Activated T-cell treated with anti-CD3 and anti-CD28 coated beads, Interleukin-2, amount 50 U/mL, for 1 hour (primary cell): ENCODE measurements at places on chromosomes 6 and 20.

DNA sequence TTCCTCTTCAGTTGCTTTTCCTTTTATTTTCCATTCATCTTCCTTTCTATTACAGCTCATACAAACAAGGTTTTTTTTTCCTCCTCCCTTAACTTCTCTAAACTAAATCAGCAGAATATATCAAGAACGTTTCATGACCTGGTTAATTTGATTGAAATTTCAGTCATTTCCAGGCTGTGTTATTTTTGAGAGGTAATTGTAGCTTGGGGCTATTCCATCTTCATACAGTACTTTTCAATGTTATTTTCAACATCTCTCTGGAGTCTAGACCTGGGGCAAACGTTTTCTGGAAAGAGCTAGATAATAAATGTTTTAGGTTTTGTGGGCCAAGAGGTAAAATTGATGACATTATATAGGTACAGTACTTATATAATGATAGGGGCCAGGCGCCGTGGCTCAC, 4.0 kb upstream of the SLC23A2 start:
- DNase-seq = no peak

- DNase-seq = no peak
Observed at GRCh38 chr20:8389381-8390036, 257.4 kb downstream of the PLCB1 start.

- DNase-seq = no peak
Observed at GRCh38 chr6:89984926-89985750, 90.9 kb downstream of the GJA10 start.

- DNase-seq = peak; percentile 39
Observed at GRCh38 chr6:136526196-136526930, 23.9 kb downstream of the MAP7 start.

DNA sequence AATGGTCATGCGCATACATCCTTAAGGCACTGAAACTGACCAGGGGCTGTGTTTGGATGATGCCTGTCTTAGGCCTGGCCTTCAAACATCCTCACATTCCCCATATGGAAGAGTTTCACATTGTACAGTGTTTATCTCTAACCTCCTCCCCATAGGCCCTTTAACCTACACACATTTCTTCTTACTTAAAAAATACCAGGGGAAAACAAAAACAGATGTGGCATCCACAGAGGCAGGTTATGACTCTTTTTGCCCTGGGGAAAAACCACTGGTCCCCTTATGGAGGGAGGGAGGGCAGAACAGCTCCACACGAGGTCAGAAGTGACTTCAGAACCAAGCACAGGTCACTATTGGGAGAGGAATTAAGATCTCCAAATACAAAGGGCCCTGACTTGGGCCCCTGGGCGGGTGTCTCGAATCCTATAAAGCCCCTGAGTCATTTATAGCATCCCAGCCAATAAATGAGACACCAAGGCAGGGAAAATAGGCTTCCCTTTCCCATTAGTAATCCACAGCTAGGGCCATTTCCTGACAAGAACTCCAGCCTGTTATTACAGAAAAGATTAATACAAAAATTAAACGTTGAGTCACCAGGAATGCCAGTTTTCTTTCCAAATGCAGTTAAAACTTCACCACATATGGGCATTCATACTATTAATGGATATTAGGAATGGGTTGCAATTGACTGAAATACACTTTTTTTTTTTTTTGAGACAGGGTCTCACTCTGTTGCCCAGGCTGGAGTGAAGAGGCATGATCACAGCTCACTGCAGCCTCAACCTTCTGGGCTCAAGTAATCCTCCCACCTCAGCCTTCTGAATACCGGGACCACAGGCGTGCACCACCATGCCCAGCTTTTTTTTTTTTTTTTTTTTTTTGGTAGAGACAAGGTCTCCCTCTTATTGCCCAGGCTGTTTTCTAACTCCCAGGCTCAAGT, 107.2 kb downstream of the ATP9A start:
- no peak for DNase-seq

DNA sequence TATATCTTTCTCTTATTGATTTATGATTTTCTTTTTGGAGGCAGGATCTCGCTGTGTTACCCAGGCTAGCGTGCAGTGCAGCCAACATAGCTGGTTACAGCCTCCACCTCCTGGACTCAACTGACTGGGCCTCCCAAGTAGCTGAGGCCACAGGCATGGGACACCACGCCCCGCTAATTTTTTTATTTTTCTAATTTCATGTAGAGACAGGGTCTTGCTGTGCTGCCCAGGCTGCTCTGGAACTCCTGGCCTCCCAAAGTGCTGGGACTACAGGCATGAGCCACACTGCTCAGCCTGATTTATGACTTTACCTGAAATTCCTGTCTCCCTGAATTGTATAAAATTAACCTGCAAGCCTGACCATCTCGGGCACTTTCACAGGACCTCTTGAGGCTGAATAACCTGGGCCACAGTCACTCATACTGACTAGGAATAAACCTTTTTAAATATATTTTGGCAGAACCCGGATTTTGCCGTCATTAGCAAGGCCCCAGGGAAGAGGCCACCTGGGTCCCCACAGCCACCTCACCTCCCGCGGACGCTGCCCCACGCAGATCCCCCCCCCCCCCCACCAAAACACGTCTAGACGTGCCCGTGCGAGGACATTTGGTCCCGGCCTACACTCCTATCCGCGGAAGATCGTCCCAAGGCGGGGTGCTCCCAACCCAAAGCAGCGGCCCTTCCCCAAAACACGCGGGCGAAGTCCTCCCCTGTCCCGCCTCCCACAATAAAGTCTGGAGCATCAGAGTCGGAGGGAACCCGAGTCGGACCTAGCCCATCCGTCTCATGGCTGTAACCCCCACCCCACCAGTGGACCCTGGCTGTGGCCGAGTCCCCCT, 902 bp downstream of the ZNF337 start:
- DNase-seq = no peak

GRCh38 chr6:140345935-140346334, 971.5 kb upstream of the CITED2 start:
- no peak for DNase-seq

GRCh38 chr6:1614448-1615150, 4.9 kb downstream of the FOXC1 start:
- no peak for DNase-seq

DNA sequence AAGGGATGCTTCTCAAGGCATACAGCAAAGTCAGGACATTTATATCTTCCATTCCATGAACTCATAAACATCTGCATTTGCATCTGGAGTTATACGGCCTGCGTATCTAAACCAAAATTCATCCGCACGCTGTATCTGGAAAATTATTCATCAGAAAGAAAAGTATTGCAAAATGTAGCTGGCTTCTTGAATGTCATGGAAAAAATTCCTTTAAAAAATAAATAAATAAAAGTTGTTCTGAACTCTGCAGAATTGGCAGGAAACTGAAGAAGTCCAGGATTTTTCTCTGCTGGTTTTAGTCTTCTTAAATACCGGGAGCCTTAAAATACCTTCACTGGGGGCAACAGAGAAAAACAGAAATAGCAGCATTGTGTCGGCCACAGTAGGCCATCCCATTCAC, 23.7 kb upstream of the FOXF2 start:
- no peak for DNase-seq

DNA sequence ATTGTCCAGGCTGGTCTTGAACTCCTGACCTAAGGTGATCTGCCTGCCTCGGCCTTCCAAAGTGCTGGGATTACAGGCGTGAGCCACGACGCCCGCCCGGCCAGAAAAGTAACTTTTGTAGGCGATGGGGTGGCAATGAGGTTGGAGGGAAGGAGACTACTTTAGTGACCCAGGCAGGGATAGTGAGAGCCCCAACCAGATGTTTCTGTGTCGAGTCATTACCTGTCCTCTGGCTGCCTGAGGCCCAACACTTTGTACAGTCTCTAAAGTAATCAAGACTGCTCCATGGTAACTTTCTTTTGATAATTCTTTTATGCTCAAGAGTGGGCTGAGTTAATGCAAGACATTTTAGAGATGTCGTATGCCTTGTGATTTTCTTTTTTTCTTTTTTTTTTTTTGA, 6.8 kb downstream of the SASH1 start:
- DNase-seq = no peak

DNA sequence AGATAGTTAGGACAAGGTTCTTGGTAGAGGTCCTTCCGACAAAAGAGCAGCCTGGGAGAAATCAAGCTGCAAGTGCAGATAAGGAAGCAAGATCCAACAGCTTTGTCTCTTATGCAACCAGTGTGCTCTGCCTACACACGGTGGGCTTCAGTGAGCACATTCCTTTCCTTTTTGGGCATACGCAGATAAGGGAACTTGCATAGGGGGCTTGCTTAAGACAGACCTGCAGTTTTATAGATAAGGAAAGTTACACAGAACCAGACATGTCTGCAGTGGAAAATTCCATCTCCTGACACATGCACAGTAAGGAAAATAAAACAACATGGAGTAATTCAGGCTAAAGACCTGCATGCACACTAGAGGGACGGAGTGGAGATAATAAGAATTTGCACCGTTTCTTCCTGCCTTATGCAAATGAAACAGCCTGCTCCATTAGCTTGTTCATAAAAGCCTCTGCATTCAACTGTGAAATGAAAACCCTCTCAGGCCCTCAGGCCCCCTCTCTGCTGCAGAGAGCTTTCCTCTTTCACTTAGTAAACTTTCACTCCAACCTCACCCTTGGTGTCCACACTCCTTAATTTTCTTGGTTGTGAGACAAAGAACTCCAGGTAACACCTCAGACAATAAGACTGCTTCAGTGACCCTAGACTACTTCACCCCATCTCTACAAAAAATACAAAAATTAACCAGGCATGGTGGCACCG, 97.5 kb upstream of the MYLIP start:
- DNase-seq = no peak

DNA sequence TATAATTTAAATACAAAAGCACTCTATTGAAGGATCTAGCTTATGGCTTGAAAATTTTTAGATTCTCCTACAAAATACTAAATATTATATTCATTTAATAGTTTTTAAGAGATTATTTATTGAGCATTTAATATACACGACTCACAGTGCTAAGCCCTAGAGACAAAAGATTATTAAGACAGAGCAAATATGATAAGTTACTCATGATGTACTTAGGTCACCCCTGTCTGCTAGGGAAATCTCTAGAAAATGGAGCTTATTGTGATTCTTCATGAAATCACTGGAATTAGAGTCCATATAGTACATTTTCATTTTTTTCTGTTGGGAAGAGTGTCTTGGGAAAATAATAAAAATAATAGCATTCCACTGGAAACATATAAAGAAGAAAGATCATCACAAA, 37.8 kb downstream of the BEND6 start:
- no peak for DNase-seq

- DNase-seq = no peak
Observed at GRCh38 chr6:111775145-111775922, 97.9 kb downstream of the FYN start.

- DNase-seq = no peak
Observed at GRCh38 chr6:110040716-110041115, 62.6 kb downstream of the GPR6 start.

- DNase-seq = no peak
Observed at GRCh38 chr6:3627501-3627900, 124.0 kb downstream of the PXDC1 start.

- DNase-seq = no peak
Observed at GRCh38 chr20:1697592-1697991, 40.0 kb upstream of the SIRPG start.

- no peak for DNase-seq
Observed at GRCh38 chr6:33007831-33008400, 1.5 kb downstream of the HLA-DOA start.

DNA sequence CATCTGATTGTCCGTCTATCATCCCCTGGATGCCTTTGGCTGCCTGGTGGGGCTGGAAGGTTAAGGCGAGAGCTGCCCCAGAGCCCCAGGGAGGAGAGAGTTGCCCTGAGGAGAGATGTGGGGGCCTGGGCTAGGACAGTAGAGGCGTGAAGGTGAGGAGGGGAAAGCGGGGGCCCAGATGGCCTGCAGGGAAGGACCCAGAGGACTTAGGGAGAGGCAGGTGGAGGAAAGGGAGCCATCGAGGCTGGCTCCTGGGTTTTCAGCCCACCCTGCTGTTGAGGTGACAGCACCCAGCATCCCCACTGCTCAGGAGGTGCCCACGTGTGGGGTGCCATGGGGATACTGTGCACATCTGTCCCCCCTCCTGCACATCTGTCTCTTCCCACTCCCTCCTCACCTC, 273.7 kb downstream of the TAF4 start:
- no peak for DNase-seq

- no peak for DNase-seq
Observed at GRCh38 chr6:24228681-24229255, 102.8 kb downstream of the NRSN1 start.

DNA sequence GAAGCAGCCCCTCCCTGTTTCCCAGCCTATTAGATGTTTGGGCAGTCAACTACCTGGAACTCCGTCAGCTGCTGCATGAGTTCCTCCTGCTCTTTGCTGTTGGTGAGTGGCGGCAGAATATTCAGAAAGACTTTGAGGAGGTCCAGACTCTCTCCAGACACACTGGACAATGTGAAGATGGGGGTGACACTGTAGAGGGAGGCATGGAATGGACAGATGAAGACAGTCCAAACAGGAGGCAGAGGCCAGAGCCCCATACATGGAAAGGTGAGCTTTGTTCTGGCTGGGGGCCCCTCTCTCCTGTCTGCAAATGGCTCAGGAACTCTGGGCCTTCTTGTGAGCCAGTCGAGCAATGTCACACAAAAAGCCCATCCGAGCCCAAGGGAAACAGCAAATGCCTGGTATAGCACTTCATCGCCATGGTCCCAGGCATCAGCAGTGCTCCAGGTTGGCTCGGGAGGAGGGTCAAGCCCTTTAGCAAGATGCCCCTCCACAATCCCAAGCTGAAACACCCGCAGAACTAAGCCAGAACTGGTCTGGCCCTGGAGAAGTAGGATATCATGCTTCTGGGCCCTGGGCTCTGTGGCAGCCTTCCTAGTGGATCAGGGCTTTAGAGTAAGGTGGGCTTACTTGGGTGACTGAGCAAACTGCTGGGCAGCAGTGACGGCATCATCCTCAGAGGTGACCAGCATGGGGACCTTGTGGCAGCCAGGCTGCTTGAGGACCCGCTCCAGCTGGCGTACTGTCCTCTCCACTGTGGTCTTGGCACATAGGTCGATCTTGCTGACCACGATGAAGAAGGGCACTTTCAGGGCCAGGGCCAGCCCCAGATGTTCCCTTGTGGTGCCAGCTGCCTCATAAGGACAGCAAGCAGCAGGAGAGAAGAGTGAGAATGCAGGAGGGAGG, 4.9 kb downstream of the GTPBP2 start:
- DNase-seq = no peak

- no peak for DNase-seq
Observed at GRCh38 chr20:9392892-9393857, 121.2 kb upstream of the LAMP5 start.

- no peak for DNase-seq
Observed at GRCh38 chr20:23939641-23940040, 48.9 kb downstream of the GGTLC1 start.

GRCh38 chr20:8322662-8323217, 190.7 kb downstream of the PLCB1 start:
- no peak for DNase-seq
